T-cell (primary cell): ENCODE measurements at places on chromosomes 7 and 10. TPM values are rescaled to one million over a fixed set of nuclear protein-coding genes. Genes with fewer than 3 reads are reported as not detected.

DNA sequence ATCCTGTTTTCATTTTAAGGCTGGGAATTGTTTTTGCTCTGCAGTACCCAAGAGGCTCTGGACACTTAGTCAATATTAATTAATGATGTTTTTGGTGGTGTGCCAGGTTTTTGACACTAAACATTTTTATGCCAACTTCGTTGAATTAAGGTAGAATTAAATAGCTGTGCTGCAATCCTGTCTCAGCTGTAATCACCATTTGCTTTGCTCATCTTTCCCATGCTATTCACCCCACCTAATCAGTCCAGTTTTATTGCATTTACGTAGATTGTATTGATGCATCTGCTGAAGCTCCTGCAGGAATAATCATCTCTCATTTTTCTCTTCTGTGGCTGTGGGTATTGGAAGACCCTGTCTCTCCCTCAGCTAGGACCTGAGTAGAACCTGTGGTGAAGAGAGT lies 52.6 kb upstream of the TRUB1 start:
- H3K4me3 ChIP-seq: no peak overlapping the region
- DNase-seq: no peak
- peaks cover 4% of the 10 kb centered on the region for H3K27me3 ChIP-seq
- no peaks in the 10 kb centered on the region for H3K4me1 ChIP-seq

DNA sequence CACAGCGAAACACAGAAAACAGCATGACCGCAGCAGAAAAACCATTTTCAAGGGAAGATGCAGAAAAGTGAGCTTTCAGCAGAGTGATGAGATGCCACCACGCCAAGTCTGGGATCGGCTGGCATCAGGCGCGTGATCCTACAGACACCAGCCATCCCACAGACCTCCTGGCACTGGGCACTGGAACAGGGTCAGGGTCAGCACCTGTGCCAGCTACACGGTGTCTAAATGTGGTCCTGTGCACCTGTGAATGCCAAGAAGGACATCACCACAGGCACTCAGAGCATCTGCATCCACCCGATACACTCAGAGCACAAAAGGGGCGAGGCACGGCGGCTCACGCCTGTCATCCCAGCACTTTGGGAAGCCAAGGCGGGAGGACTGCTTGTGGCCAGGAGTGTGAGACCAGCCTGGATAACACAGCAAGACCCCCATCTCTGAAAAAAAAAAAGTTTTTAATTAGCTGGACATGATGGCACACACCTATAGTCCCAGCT lies 31.5 kb downstream of the STK32C start:
- no peak for DNase-seq
- H3K4me1 ChIP-seq: no peaks in the 10 kb centered on the region
- H3K4me3 ChIP-seq: no peak overlapping the region

GRCh38 chr7:131066635-131067034 lies 261.0 kb upstream of the MKLN1 start:
- H3K27me3 ChIP-seq: no peaks in the 10 kb centered on the region
- peaks cover 24% of the 10 kb centered on the region for H3K4me1 ChIP-seq

Gene NEUROD6
- total RNA-seq: not detected

Gene CALCR
- not detected for total RNA-seq
